ENCODE measurements at places on chromosomes 1 and 21.

GRCh38 chr1:175665616-175666015, 77.8 kb downstream of the TNR start:
- no peak for DNase-seq
- no peak overlapping the region for H3K27ac ChIP-seq
- peaks cover 8% of the 10 kb centered on the region for H3K27me3 ChIP-seq
- no peaks in the 10 kb centered on the region for H3K36me3 ChIP-seq
- H3K4me1 ChIP-seq, result no peaks in the 10 kb centered on the region

DNA sequence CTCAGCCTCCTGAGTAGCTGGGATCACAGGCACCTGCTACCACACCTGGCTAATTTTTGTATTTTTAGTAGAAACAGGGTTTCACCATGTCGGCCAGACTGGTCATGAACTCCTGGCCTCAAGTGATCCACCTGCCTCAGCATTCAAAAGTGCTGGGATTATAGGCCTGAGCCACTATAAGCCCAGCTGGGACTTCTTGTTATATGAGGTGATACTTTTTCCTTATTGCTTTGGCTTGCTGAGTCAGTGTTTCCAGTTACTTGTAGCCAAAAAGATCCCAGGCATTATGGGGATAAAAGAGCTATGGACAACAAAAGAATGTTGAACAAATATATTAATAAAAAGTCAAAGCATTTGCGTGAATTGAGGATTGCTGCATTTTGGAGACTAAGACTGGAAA, 69.9 kb upstream of the LPGAT1 start:
- DNase-seq, result no peak
- H3K36me3 ChIP-seq, result no peaks in the 10 kb centered on the region
- H3K27me3 ChIP-seq, result no peaks in the 10 kb centered on the region
- H3K4me3 ChIP-seq, result no peak overlapping the region

DNA sequence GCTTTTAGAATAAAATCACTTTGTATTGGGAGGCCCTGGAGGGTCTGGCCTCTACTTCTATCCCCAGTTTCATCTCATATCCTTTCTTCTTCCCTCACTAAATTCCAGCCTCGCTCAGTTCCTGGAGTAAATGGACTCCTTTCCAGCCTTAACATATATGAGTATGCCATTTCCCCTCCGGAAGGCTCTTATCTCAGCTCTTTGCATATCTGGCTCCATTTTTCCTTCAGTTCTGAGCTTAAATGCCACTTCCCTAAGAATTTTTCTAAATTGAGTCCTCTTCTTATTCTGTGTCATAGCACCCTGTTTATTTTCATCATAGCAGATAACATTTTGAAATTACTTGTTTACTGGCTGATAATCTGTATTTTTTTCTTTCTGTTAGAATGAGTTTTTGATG, 20.2 kb upstream of the DUSP10 start:
- H3K36me3 ChIP-seq, result no peaks in the 10 kb centered on the region
- H3K4me3 ChIP-seq, result no peak overlapping the region
- H3K27ac ChIP-seq, result no peak overlapping the region
- DNase-seq, result no peak

DNA sequence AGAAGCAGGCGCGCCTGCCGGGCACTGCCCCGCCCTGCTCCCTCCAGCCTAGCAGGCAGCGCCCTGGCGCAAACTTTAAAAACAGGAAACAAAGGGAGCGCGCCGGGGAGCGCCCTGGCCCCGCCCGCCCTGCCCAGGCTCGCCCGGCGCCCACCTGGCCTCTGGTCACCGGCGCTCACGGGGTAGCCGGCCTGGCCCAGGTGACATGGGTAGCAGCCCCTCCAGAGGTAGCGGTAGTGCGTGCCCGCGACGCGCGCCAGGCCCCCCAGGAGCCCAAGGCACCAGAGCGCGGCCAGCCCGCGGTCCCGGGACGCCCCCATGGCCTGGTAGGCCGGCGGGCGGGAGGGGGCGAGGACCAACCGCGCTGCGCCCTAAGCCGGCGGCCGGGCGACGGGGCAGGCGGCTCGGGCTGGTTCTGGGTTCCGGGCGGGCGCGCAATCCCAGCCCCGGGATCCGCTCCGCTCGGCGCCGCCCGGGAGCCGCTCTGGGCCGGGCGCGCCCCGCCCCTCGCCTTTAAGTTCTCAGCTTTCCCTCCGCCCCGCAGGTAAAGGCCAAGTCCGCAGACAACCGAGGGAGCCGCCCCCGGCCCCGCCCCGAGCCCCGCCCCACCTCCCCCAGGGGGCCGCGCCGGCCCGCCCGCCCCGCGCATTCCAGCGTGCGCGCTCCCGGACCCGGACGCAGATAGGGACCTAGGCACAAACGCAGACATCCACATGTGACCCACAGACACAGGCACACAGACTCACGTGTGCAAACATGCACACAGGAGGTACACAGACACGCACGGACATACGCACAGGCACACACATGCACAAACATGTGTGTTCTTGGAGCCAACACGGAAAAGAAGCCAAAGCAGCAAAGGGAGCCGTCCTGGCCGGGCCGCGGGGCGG, 76.7 kb downstream of the ARHGEF16 start:
- no peaks in the 10 kb centered on the region for H3K36me3 ChIP-seq
- H3K4me3 ChIP-seq, result peak overlapping the region; percentile 73
- peaks cover 12% of the 10 kb centered on the region for H3K27me3 ChIP-seq
- H3K4me1 ChIP-seq, result peaks cover 16% of the 10 kb centered on the region

- no peaks in the 10 kb centered on the region for H3K27me3 ChIP-seq
- H3K4me1 ChIP-seq, result no peaks in the 10 kb centered on the region
- DNase-seq, result no peak
- no peak overlapping the region for H3K27ac ChIP-seq
- no peak overlapping the region for H3K4me3 ChIP-seq
Observed at GRCh38 chr1:230861489-230861888, 6.8 kb downstream of the C1orf198 start.

GRCh38 chr1:30379684-30380624, 343.4 kb downstream of the MATN1 start:
- DNase-seq, result peak; percentile 52
- H3K27ac ChIP-seq, result peak overlapping the region; percentile 83
- no peak overlapping the region for H3K4me3 ChIP-seq
- no peaks in the 10 kb centered on the region for H3K36me3 ChIP-seq

- peaks cover 20% of the 10 kb centered on the region for H3K4me1 ChIP-seq
- DNase-seq, result no peak
Observed at GRCh38 chr1:155044812-155045657, 6.1 kb upstream of the ADAM15 start.
